ENCODE measurements at places on chromosomes 12 and 14. TPM values are rescaled to one million over a fixed set of nuclear protein-coding genes. Genes with fewer than 3 reads are reported as not detected.
A peak's percentile ranks its signal among the peaks of the same experiment; 100 is the strongest.

DNA sequence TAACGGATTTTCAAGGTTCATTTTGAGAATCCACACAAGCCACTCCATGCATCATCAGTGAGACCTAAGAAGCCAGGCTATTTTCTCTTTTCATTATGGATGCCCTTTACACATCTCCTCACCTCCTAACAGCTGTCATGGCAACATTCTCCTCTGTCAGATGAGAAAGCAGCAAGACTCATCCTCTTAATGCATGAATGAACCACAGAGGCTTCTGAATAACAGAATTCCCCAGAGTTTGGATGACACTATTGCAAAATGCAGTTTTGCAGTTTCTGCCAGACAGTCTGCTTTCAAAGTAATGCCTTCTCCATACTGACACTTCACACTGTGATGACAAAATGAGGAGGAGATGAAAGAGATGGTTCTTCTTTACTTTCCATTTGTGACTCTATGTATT lies 286.7 kb upstream of the GRIP1 start:
- DNase-seq: peak; percentile 59

- DNase-seq: no peak
These were observed 8.0 kb downstream of the YY1 start for GRCh38 chr14:100246809-100247428.

- no peak for DNase-seq
These were observed 281.8 kb upstream of the SOX5 start for GRCh38 chr12:24231298-24231697.

- no peak for DNase-seq
These were observed 250.1 kb upstream of the PRKD1 start for GRCh38 chr14:30177781-30178180.

- no peak for DNase-seq
These were observed 630 bp downstream of the PLEKHH1 start for GRCh38 chr14:67533754-67534085.

DNA sequence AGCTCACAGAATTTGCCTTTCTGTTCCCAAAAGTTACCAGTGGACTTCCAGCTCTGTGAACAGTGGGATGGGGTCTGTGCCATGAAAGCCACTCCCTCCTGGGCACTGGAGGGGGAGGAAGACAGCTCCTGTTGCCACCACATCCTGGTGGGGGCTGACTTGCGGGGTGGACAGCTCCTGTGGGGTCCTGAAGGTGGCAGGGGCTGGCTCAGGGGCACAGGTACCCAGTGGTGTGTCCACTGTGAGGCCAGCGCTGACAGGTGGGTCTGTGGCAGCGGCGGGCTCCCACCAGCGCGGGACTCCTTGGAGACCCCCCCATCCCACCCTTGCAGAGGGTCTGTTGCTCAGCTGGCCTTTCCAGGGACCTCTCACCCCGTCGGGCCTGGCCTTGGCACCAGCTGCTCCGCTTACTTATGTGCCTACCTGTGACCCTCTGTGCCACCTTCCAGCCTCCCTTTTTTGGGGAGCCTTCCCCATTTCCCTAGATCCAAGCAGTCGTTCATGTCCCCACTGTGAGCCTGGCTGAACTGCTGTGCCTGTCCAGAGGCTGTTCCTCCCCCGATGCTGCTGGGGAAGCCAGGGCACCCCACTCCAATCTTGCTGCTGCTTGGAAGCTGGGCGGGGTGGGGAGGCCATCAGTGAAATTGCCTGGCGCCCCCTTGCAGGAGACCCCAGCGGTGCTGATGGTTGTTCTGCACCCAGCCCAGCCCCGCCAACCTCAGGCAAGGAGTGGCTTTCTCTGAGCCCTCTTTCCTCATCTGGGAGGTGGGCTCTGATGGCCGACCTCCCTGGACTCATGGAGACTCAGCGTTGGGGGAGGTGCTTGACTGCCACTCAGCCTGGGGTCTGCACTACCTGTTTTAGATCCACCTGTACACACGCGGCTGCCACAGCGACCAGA lies 2.2 kb downstream of the TEDC1 start:
- no peak for DNase-seq

GRCh38 chr12:32478858-32479725 lies 79.7 kb downstream of the FGD4 start:
- no peak for DNase-seq

DNA sequence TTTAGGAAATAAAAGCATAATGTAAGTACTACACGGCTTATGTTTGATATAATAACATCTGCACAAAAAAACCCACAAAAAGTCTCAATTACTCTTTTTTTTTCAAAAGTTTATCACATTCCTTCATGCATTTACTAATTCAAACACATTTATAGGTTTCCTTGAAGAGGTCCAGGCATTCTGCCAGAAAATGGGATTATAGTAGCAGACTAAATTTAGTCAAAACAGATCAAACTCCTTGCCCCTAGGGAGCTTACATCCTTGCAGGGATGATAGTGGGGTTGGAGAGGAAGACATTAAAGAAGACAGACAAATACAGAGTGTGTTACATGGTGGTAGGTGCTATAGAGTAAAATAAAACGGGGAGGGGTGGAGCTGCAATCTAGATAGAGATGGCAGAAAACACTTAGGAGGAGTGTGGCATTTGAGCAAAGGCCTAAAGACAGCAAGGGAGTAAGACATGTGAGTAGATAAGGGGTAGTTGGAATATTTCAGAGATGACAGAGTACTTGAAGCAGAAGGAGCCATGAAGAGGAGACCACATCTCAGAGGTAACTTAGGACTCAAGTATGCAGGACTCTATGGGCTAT lies 266.9 kb downstream of the PPFIA2 start:
- DNase-seq: no peak

DNA sequence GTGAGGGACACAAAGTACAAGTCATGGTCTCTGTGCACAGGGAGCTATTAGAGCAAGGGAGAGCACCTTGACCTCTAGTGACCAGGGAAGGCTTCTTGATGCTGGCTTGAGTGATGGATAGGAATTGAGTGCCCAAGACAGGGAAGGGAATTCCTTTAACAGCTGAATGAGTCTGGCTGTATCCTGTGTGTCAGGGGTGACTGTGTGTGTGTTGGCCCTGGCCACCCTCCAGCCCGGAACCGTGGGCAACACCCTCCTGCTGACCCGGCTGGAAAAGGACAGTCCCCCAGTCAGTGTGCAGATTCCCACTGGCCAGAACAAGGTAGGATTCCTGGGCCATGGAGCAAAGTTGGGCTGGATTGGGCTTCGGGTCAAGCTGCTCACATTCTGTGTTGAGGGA lies 5.5 kb upstream of the PFDN5 start:
- no peak for DNase-seq

GRCh38 chr12:15336768-15337553 lies 14.7 kb downstream of the PTPRO start:
- DNase-seq: no peak

GRCh38 chr12:27094726-27095125 lies 12.3 kb upstream of the C12orf71 start:
- DNase-seq: no peak

DNA sequence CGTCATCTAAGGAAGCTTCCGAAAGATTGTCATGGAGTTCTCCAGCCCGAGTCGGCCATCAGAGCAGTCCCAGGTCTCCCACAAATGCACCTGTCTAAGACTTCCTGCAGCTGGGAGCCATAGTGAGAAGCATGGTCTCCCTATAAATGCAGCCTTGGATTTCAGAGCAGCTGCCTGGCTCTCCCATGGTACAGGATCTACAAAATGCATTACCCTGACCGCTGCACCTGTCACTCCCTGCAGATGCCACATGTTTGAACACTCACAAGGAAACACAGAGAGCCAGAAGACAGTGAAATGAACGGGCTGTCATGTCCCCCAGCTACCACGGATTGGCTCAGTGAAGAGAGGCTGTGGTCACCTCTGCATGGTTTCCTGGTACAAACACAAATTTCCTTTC lies 702.7 kb downstream of the MED13L start:
- no peak for DNase-seq

DNA sequence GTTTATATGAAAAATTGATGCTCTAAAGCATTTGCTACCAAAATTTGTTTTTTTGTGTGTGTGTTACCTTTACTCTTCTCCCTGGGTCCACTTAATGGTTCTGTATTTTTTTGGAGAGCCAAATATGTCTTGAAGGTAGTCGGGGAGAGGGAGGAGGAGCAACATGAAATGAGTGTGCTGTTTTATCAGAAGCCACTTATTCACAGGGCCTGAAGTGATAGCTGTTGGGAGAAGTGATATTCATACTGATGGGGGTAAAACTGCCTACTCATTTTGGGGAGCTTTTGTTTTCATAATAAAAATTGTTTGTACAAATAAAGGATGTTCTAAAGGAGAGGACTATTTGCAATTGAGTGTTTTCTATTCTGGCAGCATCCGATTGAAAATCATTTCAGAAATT lies 29.2 kb downstream of the CRADD start:
- DNase-seq: no peak

GRCh38 chr12:6551496-6552139 lies 4.2 kb downstream of the IFFO1 start:
- no peak for DNase-seq

GRCh38 chr12:101172316-101172715 lies 37.7 kb downstream of the SLC5A8 start:
- no peak for DNase-seq

DNA sequence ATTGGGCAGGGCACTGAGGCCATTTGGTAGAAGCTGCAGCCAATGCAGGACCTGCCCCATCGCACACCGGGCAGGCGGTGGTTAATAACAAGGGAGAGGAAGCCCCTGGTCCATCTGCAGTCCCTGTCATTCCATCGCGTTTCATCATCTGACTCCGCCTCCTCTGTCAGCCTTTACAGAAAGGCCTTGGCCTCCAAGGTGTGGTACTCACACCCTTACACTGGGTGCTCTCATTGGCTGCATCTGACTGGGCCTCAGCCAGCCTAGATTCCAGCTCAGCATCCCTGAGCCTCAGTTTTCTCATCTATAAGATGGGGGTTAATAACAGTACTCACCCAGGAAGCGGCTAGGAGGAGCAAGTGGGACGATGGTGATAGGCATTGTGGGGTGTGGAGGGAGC lies 14.7 kb upstream of the HHIPL1 start:
- no peak for DNase-seq

GRCh38 chr12:120713861-120714482 lies 3.7 kb downstream of the UNC119B start:
- peak; percentile 77 for DNase-seq

DNA sequence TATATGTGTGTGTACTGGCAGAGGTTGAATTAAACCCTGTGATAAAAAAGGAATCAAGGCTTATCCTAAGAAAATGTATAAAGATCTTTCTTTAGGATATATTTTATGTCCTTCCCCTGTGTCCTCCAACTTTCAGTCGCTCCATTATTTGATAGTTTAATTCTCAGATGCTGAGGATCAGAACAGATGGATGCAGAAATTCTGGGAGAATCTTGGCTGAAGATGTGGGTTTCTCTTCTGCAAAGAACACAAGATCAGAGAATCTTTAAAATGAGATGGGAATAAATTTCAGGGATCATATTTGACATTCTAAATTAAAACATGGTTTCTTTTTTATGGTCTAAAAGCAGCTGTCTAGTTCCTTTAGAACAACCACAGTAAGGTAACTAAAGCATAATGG lies 37.9 kb downstream of the LRFN5 start:
- no peak for DNase-seq

GRCh38 chr14:99079061-99079727 lies 192.8 kb downstream of the BCL11B start:
- DNase-seq: no peak

GRCh38 chr12:6202846-6203245 lies 2.6 kb downstream of the CD9 start:
- DNase-seq: no peak

DNA sequence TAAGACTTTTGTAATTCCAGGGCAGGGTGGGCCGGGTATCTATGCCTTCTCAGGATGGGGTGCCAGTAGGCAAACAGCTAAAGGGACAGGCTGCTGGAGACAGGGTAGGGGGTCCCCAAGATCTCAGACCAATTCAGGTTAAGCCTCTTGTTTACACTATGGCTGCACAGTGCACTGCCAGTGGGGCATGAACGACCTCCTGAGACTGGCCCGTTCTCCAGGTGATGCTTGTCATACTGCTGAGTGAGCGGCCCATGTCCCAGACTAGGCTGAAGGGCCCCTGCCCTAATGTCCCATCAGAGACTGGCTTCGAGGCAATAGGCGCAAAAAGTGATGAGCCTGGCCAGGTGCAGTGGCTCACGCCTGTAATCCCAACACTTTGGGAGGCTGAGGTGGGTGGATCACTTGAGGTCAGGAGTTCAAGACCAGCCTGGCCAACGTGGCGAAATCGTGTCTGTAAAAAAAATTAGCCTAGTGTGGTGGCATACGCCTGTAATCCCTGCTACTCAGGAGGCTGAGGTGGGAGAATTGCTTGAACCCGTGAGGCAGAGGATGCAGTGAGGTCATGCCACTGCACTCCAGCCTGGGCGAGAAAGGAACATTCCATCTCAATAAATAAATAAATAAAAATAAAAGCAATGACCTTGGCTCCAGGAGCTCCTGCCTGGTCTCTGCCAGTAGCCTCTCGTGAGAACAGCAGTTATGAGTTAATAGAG lies 12.6 kb downstream of the SLC25A29 start:
- DNase-seq: no peak

- no peak for DNase-seq
These were observed 486.2 kb downstream of the NELL2 start for GRCh38 chr12:44389896-44390295.

DNA sequence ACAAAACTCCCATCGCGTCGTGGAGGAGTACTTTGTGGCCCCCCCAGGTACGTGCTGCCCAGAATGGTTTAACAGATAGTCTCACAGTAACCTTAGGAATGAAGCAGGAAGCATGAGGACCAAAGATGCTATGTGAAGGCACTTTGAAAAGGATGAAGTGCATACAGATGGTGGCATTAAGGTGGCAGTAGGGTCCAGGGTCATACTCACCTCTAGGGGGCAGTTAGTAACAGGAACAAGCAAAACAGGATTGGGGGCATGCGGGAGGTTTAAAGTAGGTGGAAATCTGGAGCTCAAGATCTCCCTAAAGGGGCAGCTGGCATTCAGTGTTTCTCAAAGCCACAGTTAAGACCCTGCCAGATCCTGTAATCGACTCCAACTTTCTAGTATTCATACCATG lies 10.9 kb downstream of the GATC start:
- peak; percentile 8 for DNase-seq

- no peak for DNase-seq
These were observed 10.9 kb upstream of the TC2N start for GRCh38 chr14:91878274-91878673.

DNA sequence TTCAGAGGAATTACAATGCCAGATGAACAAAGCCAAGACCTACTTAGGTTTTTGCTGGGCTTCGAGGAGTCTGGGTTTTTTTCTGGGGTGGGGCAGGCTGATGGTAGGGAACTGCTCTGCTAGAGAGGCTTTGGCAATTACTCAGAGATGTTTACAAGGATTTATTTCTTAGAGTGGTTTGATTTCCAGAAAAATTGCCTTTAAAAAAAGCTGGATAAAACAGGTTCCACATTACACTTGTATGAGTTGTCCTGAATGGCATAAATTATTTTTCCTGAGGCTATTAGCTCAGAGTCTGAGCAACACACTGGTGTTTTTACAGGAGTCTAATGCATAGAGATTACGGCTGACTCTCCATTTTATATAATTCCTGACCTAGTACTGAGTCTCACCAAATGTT lies 118.5 kb upstream of the FRMD6 start:
- no peak for DNase-seq

GRCh38 chr14:49908433-49908782 lies 15.5 kb downstream of the ARF6 start:
- no peak for DNase-seq

ERBB3 gene
- 41.1 TPM for total RNA-seq

FAM222A gene
- 5.2 TPM for total RNA-seq

TPH2 gene
- total RNA-seq: 1.8 TPM

LALBA gene
- total RNA-seq: not detected

LTA4H gene
- total RNA-seq: 93.3 TPM

SLC8A3 gene
- 39.9 TPM for total RNA-seq

HOXC13 gene
- total RNA-seq: not detected

CAPS2 gene
- 22.9 TPM for total RNA-seq

CFAP54 gene
- total RNA-seq: 21.3 TPM

CELA1 gene
- total RNA-seq: not detected

DEGS2 gene
- 3.0 TPM for total RNA-seq

KRT72 gene
- total RNA-seq: 0.11 TPM
